Hematopoietic multipotent progenitor cell (in vitro differentiated cells): ENCODE measurements at places on chromosomes 3 and 15.

DNA sequence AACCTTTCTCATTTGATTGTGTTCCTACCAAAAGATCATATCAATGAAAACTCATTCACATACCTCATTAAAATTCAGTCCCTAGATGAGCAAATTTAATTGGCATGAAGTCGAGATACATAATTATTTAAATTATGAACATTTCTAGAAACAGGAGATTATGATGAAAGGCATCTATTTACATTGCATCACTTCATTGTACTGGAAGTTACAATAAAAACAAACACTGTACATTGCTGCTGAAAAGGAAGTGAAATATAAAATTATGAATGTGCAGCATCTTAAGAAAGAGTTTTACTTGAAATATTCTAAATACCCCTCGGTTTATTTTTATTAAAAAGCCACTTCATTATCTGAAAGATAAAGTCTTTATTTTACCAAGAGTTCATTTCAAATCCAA lies 163.4 kb upstream of the ZNF385D start:
- DNase-seq = no peak

DNA sequence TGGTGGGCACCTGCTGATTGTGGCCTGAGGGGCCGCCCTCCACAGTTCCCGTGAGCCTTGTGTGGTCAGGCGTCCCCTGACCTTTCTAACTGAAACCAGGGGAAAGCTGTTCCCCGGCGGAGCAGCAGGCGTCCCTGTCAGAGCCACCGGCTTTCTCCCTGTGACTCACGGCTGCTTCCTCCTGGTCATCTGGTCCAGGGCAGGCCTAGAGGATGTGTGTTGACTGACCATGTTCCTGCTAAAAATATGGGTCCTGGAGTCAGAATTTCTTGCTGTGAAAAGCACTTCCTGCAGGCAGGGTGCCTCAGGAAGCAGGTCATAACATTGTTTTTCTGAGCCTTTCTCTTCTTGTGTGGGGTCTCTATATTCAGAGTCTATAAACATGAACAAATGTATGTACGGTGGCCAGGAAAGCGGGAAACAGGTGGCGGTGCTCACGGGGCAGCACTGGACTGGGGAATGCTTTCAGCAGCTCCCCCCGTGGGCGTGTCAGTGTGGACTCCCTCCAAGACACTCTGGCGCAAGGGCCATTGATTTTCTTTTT lies 38.4 kb upstream of the CGNL1 start:
- DNase-seq = no peak

DNA sequence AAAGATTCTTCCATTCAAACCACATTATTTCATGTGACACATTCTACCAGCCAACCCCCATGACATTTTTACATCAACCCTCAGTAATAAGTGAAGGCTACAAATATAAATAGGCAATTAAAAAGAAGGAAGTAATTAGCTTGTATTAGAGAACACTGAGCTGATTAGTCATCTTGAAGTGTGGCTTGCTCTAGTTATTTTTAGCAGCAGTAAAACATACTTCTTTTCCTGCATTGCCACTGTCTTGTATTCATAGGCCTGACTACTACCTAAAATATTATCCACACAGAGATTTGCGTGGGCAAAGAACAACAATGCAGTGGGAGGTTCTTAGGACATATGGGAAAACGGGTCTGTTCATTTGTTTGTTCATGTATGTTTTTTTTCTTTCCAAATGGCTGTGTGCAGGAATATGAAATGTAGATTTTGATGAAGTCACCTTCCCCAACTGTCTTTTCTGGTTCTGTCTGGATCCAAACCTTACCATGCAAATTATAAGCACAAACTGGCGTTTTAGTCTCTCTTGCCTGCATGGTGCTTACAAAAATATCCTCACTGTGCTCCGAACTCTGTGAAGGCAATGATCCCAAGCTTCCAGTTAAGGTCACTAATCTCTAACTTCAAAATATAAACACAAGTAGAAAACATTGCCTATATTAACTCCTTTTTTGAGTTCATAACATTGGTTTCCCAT lies 31.5 kb upstream of the TM4SF4 start:
- DNase-seq = no peak

DNA sequence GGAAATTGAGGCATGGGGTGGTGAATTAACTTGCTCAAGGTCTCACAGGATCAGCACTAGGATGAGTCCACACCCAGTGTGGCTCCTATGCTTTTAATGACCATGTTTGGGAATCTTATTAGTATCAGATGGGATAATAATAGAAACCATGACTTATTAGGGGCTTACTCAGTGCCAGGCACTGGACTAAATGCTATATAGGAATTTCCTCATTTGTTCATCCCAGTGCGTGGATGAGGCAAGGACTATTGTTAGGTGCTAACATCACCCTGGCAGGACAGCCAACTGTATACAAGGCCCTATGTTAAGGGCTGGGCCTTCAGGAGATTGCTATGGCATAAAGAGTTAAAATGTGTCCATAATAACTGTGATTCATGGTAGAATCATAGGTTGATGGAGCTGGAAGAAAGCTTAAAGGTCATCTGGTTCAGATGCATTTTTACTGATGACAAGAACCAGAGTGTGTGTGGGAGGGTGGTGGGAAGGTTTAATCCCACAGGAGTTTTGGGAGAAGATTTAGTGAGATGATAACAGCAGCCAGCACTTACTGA lies 4.7 kb upstream of the FEM1B start:
- DNase-seq = no peak

DNA sequence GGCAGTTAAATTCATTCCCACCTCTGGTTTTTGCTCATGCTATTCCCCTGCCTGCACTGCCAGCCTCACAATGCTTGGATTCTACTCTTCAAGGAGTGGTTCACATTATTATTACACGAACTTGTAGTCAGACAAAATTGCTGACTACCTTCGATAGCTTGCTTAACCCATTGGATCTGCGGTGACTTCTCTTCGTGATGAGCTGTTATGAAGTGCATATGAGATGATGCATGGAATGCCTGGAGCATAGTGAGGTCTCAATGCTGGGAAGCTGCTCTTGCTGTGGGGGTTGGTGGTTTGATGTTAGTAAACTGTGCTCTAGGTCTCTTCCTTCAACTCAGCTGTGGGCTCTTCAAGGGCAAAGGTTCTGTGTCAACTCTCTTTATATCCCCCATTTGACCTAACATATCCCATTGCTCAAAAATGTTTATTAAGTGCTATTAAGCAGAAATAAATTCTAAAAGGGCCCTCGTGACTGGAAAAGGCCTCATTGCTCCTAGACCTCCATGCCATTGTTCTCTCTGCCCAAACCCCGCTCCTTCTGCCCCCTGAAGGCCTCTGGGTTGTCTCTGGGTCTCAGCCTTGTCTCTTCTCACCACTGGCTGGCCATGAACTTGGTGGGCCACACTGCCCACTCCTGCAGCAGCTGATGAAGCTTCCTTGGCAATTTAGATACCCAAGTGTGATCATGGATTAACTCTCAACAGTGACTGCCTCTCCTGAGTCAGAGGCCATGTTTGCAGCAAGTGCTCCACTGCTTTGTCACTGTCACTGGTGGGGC lies 4.5 kb upstream of the SLCO2A1 start:
- DNase-seq = no peak
